Amniotic epithelial cell (primary cell): ENCODE measurements at places on chromosomes 2 and 18.

- no peak for DNase-seq
These were observed 730.6 kb upstream of the FANCL start for GRCh38 chr2:58971511-58972360.

DNA sequence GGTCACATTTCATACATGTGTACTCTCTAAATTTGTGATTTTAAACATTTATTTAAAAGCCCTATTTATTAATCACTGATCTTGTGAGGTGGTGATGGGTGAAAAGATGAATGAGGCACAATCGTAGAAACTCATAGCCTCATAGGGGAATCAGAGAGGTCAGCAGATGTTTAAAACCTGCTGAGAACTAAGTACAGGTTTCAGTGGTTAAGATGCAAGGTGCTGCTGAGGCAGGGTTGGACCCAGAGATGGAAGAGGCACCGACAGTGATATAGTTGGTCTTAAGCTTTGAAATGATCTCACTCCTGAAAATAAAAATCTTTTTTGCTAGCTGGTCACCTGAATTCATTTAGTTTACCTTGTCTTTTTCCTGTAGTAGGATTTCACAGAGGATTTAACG, 49.6 kb downstream of the LINC00305 start:
- no peak for DNase-seq

DNA sequence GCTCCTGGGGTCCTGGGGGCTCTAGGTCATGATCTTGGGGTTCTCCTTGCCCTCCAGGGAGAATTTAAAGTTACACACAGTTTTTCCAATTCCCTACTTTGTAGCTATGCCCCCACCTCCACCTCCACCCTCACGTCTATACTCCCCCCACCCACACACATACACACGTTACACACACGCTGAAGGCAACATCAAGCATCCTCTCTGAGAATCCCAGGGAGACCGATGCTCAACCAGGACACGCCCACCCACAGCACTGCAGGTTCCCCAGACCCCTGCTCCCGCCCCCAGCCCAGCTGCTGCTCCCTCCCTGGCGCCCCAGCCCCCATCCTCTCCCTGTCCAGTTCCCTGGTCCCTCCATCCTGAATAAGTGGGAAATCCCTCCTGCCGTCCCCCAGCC, 6.4 kb upstream of the TNS1 start:
- no peak for DNase-seq

DNA sequence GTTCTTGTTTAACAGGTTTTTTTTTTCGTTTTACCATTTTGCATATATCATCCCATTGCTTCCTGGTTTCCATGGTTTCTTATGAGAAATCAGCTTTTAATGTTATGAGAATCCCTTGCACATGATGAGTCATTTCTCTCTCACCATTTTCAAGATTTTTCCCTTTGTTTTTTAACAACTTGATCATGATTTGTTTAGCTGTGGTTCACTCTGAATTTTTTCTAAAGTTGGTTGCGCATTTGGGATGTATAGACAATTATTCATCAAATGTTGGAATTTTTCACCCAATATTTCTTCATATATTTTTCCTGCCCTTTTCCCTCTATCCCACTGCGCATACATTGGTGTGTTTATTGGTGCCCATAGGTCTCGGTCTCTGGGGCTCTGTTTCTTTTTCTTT, 42.4 kb upstream of the BIN1 start:
- DNase-seq, result peak; percentile 94

- no peak for DNase-seq
These were observed 162.4 kb downstream of the DDX1 start for GRCh38 chr2:15753811-15754702.

DNA sequence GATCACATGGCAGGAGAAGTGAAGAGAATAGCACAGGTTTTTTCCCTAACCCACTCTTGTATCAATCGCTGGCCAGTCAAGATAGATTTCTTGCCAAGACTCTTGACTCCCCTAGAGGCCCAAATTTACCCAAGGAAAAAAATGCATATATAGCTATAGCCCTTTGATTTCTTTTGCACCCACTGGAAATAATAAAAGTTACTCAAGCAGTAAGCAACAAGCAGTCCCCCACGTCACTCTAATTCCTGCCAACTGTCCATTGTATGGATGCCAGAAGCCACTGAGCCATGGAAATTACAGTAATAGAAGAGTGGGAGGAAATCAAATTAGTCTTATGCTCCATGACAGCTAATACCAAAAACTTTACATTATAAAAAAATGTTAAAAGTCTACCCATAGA, 125.3 kb upstream of the SLC39A10 start:
- DNase-seq, result no peak
